ENCODE measurements at places on chromosomes 12 and 14.

DNA sequence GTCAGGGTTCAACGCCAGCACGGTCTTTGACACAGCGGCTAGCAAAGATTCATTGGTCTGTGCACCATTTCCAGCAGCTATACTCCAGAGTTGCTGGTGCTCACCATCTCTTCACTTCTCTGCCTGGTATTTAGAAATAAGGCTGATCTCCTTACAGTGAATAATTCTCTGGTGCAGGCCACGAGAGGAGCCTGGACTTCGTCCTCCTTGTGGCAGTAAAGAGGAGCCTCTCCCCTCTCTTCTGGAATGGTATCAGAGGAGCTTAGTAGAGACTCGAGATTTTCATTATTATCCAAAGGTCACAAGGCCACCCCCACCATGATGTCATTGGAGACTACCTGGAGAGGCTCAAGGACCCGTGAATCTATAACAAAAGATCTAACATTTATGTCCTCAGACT is 30.8 kb upstream of the BCL2L14 start:
- H3K4me3 ChIP-seq: no peak overlapping the region
- peaks cover 37% of the 10 kb centered on the region for H3K27me3 ChIP-seq

- peaks cover 2% of the 10 kb centered on the region for H3K36me3 ChIP-seq
- no peak overlapping the region for H3K27ac ChIP-seq
- peaks cover 13% of the 10 kb centered on the region for H3K4me1 ChIP-seq
- no peaks in the 10 kb centered on the region for H3K27me3 ChIP-seq
Observed at GRCh38 chr12:32274665-32275064, 124.7 kb upstream of the FGD4 start.

DNA sequence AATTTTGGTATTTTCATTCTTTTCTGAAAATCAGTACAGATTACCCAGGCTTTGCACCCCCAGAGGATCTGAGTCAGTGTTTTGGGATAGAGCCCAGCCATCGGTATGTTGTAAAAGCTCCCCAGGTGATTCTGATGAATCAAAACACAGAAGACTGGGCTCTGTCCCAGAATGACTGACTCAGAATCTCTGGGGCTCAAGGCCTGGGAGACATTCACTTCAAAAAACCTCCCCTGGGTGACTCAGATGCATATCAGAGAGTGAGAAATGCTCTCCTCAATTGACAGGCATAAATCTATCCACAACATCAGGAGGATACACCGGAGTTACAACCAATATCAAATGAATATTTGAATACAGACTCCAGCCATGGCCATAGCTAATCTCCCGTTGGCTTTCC is 32.6 kb downstream of the SLC35F4 start:
- no peaks in the 10 kb centered on the region for H3K36me3 ChIP-seq
- no peaks in the 10 kb centered on the region for H3K27me3 ChIP-seq
- no peak overlapping the region for H3K27ac ChIP-seq
- no peaks in the 10 kb centered on the region for H3K4me1 ChIP-seq
- H3K4me3 ChIP-seq: no peak overlapping the region
- DNase-seq: no peak

DNA sequence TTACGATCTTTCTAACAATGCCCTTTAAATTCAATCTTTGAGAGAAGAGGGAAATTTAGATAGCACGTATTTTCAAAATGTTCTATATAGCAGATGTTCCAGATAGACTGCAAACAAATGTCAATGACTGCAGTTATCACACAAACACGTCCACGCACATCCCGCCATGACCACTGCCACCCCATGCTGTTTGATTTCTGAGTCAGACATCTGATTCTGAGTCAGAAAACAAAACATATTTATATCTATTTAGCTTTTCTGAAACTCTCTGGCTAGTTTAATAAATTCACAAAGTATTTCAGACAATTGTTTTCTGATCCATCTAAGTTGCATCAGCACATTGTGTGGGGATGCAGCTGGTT is 105.9 kb upstream of the BCAT1 start:
- peaks cover 15% of the 10 kb centered on the region for H3K36me3 ChIP-seq

DNA sequence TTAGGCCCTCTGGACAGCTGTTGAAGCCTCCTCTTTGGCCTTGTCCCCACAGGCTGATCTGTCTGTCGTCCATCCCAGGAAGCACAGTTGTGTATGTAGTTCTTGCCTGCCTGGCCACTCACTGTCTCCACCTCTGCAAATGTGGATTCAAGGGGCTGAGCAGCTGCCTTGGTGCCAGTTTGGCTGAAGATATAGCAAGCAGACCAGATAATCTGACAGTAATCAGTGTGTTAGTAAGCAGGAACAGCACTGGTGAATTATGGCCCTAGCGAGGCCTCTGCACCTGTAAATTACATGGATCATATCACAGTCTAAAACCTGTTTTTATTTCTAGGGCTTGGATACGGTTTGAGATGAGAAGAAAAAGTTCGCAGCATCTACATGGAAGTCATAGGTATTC is 282.5 kb upstream of the NOS1 start:
- H3K4me3 ChIP-seq: no peak overlapping the region
- no peak for DNase-seq
- no peaks in the 10 kb centered on the region for H3K36me3 ChIP-seq
- H3K27me3 ChIP-seq: peaks cover 10% of the 10 kb centered on the region

DNA sequence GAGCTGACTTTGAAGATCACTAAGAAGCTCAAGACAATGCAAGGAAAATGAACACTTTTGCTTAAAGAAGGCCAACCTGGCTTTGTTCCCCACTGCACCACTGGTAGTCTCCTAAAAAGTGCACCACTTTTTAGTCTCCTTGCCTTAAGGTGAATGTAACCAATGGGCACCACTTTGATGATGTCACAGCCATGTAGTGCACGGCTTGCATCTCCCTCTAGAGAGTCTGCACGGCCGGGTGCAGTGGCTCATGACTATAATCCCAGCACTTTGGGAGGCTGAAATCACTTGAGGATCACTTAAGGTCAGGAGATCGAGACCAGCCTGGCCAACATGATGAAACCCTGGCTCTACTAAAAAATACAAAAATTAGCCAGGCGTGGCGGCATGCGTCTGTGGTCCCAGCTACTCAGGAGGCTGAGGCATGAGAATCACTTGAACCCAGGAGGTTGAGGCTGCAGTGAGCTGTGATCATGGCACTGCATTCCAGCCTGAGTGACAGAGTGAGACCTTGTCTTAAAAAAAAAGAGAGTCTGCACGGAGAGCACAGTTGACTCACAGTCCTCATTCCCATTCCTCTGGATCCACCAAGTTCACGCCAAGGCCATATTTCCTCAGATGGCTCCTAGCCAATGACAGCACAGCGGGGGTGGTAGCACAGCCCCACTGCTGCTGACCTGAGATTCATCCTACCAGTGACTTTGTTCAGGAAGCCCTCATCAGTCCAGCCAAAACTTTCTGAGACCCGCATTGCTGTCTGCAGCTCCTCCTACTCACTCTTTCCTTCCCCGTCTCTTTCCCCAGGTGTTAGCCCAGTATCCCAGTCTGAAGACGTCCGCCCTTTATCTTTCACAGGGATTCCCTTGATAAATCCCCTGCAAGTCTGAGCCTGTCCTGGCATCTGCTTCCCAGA is 16.5 kb upstream of the IFT81 start:
- peak overlapping the region; percentile 48 for H3K27ac ChIP-seq
- no peak for DNase-seq
- no peaks in the 10 kb centered on the region for H3K36me3 ChIP-seq
- H3K4me3 ChIP-seq: no peak overlapping the region
- H3K27me3 ChIP-seq: peaks cover 23% of the 10 kb centered on the region

DNA sequence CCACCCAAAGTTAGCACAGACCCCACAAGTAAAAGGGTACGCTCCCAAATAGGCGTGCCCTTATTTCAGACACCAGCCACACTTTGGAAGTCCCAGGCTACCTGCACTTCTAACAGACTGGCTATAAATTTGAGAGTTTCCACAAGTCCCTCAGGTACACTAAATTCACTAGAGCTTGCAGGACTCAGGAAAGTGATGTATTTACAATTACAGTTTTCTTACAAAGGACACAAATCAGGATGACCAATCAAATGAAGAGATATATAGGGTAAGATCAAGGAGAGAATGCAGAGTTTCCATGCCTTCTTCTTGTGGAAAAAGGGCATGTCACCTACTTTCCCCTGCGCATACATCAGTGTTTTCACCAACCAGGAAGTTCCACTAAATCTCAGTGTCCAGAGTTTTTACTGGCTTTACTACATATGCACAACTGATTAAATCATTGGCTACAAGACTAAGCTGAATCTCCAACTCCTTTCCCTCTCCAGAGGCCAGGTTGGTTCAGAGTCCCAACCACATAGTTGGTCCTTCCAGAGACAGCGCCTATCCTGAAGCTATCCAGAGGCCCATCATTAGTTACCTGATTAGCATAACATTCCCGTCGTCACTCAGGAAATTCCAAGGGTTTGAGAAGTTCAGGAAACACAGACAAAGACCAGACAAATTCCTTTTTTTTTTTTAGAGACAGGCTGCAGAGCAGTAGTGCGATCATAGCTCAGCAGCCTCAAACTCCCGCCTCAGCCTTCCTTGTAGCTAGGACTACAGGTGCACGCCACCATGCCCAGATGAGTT is 84.2 kb downstream of the DENND5B start:
- no peaks in the 10 kb centered on the region for H3K4me1 ChIP-seq
- H3K36me3 ChIP-seq: no peaks in the 10 kb centered on the region
- no peak overlapping the region for H3K27ac ChIP-seq
- no peak for DNase-seq
- no peak overlapping the region for H3K4me3 ChIP-seq

- no peaks in the 10 kb centered on the region for H3K36me3 ChIP-seq
- H3K27ac ChIP-seq: no peak overlapping the region
- peaks cover 34% of the 10 kb centered on the region for H3K27me3 ChIP-seq
- H3K4me3 ChIP-seq: no peak overlapping the region
Observed at GRCh38 chr12:5200278-5201087, 156.8 kb downstream of the KCNA5 start.

GRCh38 chr12:4809449-4810218 is 89.4 kb downstream of the GALNT8 start:
- H3K36me3 ChIP-seq: no peaks in the 10 kb centered on the region
- peak overlapping the region; percentile 81 for H3K4me3 ChIP-seq
- peaks cover 19% of the 10 kb centered on the region for H3K27me3 ChIP-seq
- H3K4me1 ChIP-seq: peaks cover 39% of the 10 kb centered on the region
- DNase-seq: no peak

DNA sequence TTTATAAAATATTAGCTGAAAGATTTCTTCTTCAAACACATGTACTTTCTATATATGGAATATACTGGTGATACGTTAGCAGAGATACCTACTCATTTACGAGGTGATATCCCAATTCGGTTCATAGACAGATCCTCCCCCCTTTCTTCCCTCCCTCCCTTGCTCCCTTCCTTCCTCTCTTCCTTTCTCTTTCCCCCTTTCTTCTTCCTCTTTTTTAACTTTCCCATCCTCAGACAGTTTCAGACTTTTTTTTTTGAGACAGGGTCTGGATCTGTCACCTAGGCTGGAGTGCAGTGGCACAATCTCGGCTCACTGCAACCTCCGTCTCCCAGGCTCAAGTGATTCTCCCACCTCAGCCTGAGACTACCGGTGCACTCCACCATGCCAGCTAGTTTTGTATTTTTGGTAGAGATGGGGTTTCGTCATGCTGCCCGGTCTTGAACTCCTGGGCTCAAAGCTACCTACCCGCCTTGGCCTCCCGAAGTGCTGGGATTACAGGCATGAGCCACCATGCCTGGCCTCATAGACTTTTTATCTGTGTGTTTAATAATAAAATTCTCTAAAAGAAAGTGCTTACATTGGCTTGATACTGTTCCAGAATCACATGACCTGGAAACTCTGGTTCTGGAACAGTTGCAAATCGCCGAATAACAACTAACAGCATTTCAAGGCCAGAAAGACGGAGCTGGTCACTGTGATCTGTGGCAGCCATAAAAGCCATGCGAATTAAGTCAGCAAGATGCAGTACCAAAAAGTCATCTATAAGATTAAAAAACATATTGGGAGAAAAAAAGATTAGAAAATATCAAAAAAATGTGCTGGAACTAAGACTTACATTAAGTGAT is 99.2 kb downstream of the HEATR5A start:
- H3K4me1 ChIP-seq: no peaks in the 10 kb centered on the region
- no peak overlapping the region for H3K4me3 ChIP-seq
- H3K36me3 ChIP-seq: no peaks in the 10 kb centered on the region

GRCh38 chr14:96706893-96707292 is 90.3 kb upstream of the VRK1 start:
- H3K4me1 ChIP-seq: peaks cover 5% of the 10 kb centered on the region
- peaks cover 43% of the 10 kb centered on the region for H3K27me3 ChIP-seq
- no peaks in the 10 kb centered on the region for H3K36me3 ChIP-seq
- no peak for DNase-seq

DNA sequence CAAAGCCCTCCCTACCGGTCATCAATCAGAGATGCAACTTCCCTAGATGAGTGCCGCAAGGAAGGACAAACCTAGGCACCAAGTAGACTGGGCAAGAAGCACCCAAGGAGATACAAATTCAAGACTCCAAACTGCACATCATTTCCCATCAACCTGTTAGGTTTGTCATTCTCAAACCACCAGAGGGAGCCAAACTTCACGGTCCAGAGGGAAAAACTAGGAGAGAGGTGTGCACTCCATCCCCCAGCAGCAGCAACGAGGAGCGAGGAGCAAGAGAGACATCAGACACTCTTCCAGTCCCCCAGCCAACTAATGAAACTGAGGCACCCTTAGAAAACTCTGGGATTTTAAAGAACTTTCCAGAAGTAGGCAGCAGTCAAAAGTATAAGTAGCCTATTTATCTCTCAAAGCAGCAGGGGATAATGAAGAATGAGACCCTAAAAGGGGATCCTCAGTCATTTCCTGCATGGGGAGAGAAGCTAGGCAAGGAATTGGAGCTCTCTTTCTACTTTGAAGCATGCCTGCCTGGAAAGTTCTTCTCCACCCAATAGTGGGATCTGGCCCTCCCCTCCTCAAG is 37.0 kb upstream of the NT5DC3 start:
- H3K4me3 ChIP-seq: no peak overlapping the region
- H3K27ac ChIP-seq: no peak overlapping the region
- no peaks in the 10 kb centered on the region for H3K36me3 ChIP-seq
- no peaks in the 10 kb centered on the region for H3K4me1 ChIP-seq
- H3K27me3 ChIP-seq: no peaks in the 10 kb centered on the region
- DNase-seq: peak; percentile 45

GRCh38 chr12:57456145-57456700 is 1.1 kb downstream of the INHBE start:
- H3K27me3 ChIP-seq: peaks cover 6% of the 10 kb centered on the region
- peak overlapping the region; percentile 33 for H3K27ac ChIP-seq
- peaks cover 10% of the 10 kb centered on the region for H3K36me3 ChIP-seq
- peak; percentile 40 for DNase-seq

GRCh38 chr12:123897221-123897620 is 75.4 kb downstream of the CCDC92 start:
- H3K27me3 ChIP-seq: peaks cover 59% of the 10 kb centered on the region
- no peak overlapping the region for H3K27ac ChIP-seq
- H3K4me1 ChIP-seq: peaks cover 5% of the 10 kb centered on the region

- H3K36me3 ChIP-seq: peaks cover 4% of the 10 kb centered on the region
- H3K27me3 ChIP-seq: peaks cover 9% of the 10 kb centered on the region
- H3K27ac ChIP-seq: no peak overlapping the region
- no peak for DNase-seq
- no peaks in the 10 kb centered on the region for H3K4me1 ChIP-seq
Observed at GRCh38 chr12:57195611-57196371, 20.8 kb upstream of the NXPH4 start.

- H3K36me3 ChIP-seq: no peaks in the 10 kb centered on the region
- H3K4me3 ChIP-seq: no peak overlapping the region
- no peaks in the 10 kb centered on the region for H3K4me1 ChIP-seq
Observed at GRCh38 chr14:83470466-83470865, 1936.8 kb upstream of the SEL1L start.

Data from effector memory CD8-positive, alpha-beta T cell (primary cell).